Cortex of kidney (tissue), 1 donor: ENCODE measurements at places on chromosomes 4 and X.

DNA sequence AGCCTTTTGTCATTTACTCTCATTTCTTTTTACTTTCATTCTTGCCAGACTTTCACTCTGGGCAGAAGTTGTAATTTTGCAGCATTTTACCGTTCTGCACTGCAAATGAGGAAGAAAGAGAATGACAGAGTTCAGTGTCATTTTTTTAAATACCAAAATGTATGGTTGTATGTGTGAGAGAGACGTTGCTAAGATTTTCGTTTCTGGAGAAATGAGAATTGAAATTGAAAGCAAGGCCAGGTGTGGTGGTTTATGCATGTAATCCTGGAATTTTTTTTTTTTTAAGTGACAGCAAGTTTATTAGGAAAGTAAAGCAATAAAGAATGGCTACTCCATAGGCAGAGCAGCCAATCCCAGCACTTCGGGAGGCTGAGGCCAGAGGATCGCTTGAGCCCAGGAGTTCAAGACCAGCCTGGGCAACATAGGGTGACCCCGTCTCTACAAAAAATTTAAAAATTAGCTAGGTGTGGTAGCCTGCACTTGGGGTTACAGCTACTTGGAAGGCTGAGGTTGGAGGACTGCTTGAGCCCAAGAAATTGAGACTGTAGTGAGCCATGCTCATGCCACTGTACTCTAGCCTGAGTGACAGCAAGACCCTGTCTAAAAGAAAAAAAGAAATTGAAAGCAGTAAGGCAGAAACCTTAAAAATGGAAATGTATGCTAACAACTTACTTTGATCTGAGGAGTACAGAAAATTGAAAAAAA lies 12.9 kb downstream of the DCK start:
- no peak for DNase-seq

GRCh38 chr4:128517096-128517738 lies 229.6 kb upstream of the PGRMC2 start:
- no peak for DNase-seq

DNA sequence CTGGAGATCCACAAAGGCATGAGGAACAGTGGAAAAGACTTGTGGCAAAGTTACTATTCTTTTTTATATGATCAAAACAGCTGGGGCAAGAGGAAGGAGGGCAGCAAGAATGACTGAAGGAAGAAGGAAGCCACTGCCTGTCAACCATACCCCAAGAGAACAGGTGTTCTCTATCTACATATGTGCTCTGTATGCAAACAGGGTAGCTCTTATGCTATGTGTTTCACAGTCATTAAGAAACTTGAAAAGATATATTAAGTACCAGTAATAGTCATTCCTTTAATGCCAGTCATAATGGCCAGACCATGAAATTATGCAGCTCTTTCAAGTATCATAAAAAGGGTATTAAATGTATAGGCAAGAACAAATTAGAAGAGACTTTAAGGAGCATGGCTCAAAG lies 363.9 kb downstream of the KLHL13 start:
- DNase-seq = no peak

GRCh38 chr4:82782626-82783345 lies 15.8 kb downstream of the SCD5 start:
- DNase-seq = no peak

DNA sequence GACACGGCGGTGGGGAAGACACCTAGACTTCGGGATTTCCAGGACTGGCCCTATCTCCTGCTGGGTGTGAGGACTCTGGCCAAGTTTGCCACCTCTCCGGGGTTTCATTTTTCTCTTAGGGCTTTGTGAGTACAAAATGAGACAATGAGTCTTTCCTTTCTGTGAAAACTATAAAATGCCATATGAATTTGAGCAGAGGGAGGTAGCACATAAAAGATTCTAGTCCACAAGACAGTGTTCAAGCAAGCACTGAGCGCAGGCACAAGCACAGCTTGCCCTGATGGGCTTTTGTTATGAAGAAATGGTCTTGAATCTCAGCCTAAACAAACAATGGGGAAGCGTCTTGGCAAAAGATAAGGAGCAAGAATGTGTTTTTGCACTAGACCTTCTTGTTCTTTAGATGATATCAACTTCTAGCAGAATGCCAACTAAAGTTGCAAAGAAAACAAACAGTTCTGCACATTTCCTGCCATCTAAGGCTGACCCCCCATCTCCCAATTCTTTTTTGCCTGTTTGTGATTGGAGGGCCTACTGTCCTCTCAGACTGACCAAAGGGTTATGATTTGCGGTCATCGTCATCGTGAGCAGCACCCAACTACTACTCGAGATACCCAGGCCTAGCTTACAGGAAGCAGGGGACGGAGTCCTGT lies 73.0 kb upstream of the ZNF518B start:
- no peak for DNase-seq

DNA sequence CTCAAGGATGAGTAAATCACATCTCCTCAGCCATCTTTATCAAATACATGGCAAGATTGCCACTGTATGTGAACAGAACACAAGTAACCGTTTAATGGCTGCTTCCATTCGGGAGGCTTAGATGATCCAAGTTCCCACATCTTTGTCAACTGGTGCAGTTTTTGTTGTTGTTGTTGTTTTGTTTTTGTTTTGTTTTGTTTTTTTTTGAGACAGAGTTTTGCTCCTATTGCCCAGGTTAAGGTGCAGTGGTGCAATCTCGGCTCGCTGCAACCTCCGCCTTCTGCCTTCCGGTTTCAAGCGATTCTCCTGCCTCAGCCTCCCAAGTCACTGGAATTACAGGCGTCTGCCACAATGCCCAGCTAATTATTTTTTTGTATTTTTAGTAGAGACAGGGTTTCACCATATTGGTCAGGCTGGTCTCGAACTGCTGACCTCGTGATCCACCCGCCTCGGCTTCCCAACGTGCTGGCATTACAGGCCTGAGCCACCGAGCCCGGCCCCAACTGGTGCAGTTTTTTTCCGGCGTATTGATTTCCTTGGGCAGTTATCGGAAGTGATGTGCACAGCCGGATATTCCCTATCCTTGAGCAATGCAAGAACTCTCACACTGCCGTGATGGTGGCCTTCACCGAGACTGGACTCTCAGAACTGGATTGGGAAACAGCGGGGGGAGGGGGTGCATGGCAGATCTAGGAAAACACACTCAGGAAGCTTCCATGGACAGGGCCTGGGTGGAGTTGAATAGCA lies 29.2 kb upstream of the TRIM2 start:
- no peak for DNase-seq

GRCh38 chr4:107863416-107863815 lies 38.7 kb downstream of the SGMS2 start:
- DNase-seq = no peak

DNA sequence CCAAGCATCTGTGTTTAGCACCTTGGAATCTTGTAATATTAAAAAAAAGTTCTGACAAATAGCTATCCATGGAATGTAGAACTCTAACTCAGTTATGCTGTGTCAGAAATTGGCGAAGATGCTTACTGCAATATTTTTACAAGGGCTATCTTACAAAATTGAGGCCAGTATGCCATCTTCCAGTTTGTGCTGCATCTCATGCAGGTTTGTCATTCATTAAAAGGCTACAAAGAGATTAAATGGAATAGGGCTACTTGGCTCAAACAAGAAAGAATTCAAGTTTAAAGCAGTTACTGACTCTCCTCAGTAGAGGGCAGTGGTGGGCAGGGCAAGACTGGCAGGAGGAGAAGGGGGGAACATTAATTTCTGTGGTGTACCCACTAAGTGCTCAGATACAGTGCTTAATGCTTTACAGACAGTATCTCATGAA lies 66.5 kb downstream of the SHROOM4 start:
- DNase-seq = no peak

DNA sequence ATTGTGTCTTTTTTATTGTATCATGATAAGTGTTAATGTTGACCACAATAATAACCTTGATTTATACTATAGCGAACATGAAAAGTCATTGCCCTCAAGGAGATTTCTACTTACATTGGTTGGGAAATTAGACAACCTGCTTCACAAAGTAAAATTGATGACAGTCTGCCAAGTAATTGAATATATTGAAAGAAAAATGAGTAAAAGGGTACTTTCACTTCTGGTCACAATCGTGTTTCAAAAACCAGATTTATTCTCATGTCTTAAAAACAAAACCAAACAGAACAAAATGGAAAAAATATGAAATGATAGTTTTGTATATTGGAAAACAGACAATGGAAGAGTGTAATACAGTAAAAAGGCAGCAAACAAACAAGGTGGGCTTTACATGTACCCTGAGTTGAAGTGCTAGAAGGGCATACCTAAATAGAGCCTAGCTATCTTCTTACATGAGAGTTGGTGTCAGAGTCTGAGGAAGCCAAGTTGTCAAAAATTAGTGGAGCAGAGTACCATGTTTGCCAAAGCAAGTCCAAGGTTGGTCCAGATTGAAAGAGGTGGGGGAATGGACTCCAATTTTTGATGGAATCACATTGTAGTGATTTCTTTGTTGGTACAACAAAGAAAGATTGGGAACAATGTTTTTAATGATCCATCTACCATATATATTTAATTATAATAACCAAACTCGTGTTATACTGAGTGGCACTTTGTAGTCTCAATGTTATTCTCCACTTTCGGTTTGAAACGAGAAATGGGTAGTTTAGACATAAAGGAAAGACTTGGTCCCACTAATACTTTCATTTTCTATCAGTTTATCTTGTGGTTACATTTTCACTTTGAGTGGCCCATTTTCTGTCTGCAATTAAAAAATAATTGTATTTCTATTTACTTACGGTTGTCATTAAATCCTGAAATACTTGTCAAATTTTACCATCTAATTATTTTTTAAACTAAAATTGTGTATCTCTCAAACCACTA lies 775.6 kb downstream of the STIM2 start:
- no peak for DNase-seq

- no peak for DNase-seq
These were observed 8.4 kb downstream of the CNGA1 start for GRCh38 chr4:48008021-48008596.

GRCh38 chr4:6404611-6405396 lies 67.6 kb downstream of the PPP2R2C start:
- DNase-seq = no peak

GRCh38 chrX:41666251-41666650 lies 22.5 kb upstream of the GPR34 start:
- DNase-seq = no peak

DNA sequence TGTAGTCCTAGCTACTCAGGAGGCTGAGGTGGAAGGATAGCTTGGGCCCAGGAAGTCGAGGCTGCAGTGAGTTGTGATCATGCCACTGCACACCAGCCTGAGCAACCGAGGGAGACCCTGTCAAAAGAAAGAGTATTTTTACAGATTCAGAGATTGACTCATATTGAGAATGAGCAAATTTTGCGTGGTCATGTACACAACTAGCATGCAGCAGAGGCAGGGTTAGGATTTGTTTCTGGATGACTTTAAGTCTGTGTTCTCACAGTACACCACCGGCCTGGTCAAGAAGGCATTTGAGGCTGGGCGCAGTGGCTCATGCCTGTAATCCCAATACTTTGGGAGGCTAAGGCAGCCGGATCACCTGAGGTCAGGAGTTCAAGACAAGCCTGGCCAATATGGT lies 44.8 kb upstream of the CBR4 start:
- DNase-seq = no peak

GRCh38 chr4:113806850-113807249 lies 45.3 kb upstream of the CAMK2D start:
- DNase-seq = no peak

- DNase-seq = peak; percentile 19
These were observed 1.6 kb downstream of the LONRF3 start for GRCh38 chrX:118975831-118976598.

GRCh38 chr4:5980436-5981155 lies 37.6 kb downstream of the C4orf50 start:
- no peak for DNase-seq

GRCh38 chrX:124085063-124085462 lies 123.6 kb downstream of the STAG2 start:
- DNase-seq = no peak

DNA sequence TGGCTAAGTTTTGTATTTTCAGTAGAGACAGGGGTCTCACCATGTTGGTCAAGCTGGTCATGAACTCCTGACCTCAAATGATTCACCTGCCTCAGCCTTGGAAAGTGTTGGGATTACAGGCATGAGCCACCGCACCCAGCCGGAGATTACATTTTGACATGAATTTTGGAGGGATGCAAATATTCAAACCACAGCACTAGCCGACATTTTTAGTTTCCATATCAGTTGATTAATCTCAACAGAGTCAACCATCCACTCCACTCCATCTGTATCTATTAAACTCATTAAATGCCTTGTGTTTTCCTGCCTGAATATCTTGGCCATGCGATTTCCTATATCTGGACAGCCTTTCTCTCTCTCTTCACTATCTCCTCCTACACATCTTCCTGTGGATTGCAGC lies 64.1 kb upstream of the PDGFRA start:
- no peak for DNase-seq

- DNase-seq = peak; percentile 14
These were observed at the start of gene SCFD2 for GRCh38 chr4:53365486-53366300. Gene SCFD2, minus strand, starts transcription at chr4:53366061.

DNA sequence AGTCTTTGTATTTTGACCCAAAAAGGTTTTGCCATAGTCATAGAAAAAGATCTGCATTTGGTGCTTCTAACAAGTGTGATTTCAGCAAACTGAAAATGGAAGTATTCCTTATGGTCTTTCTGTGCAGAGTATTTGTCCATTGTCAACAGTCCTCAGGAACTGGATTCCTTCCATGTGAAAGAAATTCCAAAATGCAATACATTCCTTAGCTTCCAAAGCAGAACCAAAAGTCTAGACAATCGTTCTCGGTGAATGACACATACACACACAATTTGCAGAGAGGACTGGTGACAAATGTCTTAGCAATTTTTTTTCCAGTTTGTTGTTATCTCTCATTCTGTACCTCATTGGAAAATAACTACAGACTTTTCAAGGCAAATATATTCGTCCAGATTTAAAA lies 562.2 kb upstream of the SLIT2 start:
- no peak for DNase-seq

DNA sequence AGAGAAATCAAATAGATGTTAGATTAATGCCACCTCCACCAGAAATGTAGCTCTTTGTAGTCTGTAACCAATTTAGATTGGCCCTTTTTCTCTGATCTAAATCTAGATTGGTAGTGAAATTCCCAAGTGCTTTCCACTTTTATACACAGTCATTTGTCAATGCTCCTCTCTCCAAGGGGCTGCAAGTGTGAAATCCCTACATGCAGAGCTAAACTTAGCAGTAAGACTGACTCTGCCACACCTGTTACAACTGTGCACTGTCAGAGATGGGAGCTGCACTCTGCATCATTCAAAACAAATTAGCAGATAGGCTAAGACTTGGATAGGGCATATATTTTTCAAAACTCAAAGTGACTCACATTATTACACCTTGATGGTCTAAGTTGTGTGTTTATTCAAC lies 9.1 kb downstream of the SERTM2 start:
- no peak for DNase-seq

- no peak for DNase-seq
These were observed 13.7 kb downstream of the TEC start for GRCh38 chr4:48255959-48256342.

DNA sequence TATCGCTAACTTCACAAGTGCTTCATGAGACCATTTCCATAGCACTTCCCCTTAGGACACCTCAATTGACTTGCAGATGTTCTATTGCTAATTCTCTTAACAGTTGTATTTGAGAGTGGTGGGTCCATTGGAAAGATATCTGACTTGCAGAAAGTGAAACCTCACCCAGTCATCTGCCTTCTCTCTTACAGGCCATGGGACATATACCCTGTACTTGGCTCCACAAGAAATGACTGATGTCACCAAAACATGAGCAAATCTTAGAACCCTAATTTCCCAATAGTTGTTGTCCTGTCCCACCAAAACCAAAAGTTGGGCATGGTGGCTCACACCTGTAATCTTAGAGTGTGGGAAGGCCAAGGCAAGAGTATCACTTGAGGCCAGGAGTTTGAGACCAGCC lies 101.9 kb upstream of the MAML3 start:
- DNase-seq = no peak

- DNase-seq = no peak
These were observed 36.3 kb upstream of the PARM1 start for GRCh38 chr4:74896595-74896994.

GRCh38 chr4:86831262-86832130 lies 17.7 kb downstream of the SLC10A6 start:
- no peak for DNase-seq
